NCI-H460 (cell line): ENCODE measurements at places on chromosomes 6 and 20. TPM values are rescaled to one million over a fixed set of nuclear protein-coding genes. Genes with fewer than 3 reads are reported as not detected.

GRCh38 chr6:66851930-66852329 is 1144.9 kb upstream of the EYS start:
- no peak for DNase-seq

The CTAGE9 gene
- not detected in 2 replicates for total RNA-seq

The ADTRP gene
- total RNA-seq = 0.25 TPM in 1 of 2 replicates, not detected in the other

The DLK2 gene
- not detected in 2 replicates for total RNA-seq
